ENCODE measurements at places on chromosomes 6 and 20.

DNA sequence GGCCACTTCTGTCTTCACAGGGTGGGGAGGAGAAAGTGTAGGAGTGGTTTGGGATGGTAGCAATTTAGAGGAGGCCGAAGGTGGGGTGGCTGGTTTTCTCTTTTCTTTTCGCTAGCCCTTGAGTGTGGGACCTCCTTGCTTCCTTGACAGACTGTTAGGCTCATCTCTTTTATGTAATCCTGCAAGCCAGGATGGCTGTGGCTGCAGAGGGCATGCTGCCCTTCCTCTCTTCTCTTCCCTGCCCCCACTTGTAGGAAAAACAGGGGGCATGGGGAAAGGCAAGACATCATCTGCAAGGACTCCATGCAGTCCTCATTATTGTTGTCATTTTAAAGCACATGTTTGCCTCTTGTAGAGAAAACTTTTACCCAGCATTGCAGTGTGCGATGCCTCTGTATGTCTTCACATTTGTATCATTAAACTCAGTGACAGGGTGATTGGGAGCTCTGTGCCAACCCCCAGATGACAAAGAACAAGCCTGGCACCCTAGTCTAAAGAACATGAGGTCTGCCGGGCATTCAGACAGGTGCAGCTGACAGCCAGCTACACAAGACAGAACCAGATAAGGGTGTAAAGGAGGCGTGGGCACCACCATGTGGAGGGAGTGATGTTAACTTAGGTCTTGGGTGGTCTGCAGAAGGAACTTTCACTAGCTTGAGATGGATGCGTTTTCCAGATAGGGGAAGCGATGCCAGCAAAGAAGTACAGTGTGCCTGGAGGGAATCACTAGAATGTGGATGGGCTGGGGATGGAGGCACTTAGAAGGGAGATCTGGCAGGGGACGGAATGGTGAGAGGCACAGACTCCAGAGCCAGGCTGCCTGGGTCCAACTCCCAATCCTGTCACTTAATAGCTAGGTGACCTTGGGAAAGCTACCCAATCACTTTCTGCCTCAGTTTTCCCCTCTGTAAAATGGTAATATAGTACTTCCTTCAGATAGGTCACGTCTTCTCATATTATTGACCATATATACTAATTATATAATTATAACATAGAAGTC is 207.6 kb downstream of the TBC1D7 start:
- DNase-seq = no peak

DNA sequence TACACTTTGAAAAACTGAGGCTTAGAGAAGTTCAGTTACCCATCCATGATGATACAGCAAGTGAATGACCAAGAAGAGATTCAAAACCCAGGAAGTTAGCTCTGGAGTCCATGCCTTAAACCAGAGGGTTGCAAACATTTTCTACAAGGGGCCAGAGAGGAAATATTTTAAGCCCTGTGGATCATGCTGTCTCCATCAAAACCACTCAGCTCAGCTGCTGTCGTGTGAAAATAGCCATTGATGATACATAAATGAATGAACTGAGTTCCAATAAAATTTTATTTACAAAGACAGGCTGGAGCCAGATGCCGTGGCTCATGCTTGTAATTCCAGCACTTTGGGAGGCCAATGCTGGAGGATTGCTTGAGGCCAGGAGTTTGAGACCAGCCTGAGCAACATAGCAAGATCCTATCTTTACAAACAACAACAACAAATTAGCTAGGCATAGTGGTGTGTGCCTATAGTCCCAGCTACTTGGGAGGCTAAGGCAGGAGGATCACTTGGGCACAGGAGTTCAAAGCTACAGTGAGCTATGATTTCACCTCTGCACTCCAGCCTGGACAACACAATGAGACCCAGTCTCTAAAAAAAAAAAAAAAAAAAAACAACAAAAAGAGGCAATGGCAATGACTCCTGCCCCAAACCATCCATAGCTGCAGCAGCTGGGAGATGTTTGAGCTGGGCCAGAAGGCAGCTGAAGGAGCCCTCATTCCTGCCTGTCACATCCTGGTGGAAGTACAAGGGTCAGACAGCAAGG is 44.1 kb upstream of the RIN2 start:
- no peak for DNase-seq

DNA sequence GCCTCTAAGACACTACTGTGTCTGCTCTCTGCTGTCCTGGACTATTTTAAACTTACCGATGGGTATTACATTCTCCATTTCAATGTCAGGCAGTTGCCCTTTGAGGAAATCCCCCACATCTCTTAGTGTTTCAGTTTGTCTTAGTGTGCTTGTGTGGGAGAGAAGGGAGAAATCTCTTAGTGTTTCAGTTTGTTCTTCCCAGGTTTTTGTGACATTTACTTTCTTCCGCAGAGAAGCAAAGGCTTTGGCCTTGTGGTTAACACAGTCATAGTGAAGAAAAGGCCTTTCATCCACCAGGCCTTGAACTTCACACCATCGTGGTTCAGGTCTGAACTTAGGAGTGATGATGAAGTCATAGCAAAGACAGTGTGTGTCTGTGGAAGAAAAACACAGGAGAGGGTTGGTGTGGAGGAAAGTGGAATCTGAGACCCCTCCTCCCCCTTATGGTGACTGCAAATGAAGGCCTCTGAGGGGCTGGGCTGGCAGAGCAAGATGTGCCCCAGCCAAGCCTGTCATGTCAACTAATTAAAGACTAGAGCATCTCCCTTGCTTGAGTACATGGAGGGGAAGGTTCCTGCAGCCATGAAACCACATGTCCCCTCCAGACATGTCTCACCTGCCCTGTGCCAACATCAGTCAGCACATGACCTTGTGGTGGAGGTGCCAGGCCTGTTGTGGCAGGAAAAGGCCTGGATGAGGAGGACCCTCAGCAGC is 23.9 kb downstream of the RAET1L start:
- no peak for DNase-seq

GRCh38 chr6:54299542-54300269 is 8.5 kb upstream of the TINAG start:
- no peak for DNase-seq

DNA sequence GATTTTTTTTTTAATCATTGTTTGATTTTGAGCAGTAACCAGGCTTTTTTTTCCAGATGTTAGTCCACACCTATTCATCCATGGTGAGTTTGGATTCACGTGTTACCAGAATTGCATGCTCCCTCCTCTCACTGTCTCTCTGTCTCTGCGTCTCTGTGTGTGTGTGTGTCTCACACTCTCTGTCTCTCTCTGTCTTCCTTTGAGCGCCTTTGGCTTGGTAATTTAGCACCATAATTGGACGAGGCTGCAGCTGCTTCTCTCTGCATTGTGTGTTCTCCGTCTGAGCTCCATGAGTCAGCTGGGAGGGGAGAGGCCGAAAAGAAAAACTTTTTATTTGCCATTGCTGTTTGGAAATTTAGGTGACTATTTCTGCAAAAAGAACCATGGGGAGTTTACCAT is 3.4 kb downstream of the TFAP2B start:
- DNase-seq = no peak

DNA sequence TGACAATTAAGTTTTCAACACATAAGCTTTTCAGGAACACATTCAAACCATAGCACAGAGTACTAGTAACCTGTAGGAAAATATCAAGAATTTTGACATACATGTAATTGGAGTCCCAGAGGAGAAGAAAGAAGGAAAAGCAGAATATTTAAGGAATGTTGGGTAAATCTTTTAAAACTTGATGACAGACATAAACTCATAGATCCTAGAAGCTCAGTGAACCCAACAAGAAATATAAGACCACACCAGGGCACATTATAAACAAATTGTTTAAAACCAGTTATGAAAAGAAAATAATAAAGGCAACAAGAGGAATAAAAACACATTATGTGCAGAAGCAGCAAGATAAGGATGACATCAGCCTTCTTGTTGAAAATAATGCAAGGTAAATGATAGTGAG is 151.5 kb upstream of the ATXN1 start:
- no peak for DNase-seq

DNA sequence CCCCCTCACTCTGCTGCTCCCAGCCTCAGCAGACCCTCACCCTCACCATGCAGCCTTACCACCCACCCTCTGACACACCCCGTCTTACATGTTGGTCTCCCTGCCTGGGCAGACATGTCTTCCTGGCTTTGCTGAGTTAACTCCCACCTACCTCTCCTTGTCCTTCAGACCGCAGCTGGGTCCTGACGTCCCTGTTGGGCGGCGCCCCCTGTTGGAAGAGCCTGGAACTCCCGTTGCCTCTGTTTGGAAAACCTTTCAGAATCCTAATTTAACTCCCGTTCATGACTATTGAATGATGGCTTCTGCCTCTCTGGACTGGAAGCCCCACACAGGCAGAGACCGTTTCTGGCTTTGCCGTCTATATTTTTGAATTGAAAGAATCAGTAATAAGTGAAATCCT is 245.1 kb downstream of the MYLK4 start:
- peak; percentile 63 for DNase-seq

- no peak for DNase-seq
These were observed 173.6 kb downstream of the SASH1 start for GRCh38 chr6:148516217-148516616.

DNA sequence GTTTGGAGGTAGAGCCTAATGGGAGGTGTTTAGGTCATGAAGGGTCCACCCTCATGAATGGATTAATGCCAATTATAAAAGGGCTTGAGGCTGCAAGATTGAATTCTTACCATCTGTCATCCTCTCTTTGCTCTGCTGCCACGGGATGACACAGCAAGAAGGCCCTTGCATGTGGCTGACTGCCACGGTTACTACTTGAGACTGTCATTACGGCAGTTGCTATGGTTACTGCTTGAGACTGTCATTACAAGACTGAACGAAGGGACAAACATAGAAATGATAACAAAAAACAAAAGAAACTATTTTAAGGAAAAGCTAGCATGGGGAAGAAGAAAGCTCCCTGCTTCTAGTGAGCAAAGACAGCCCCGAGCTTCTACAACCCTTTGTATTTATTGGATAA is 715.0 kb downstream of the TFAP2A start:
- no peak for DNase-seq

GRCh38 chr6:169340395-169340794 is 86.7 kb upstream of the THBS2 start:
- DNase-seq = no peak

- no peak for DNase-seq
These were observed 44.1 kb upstream of the TXNDC5 start for GRCh38 chr6:7954477-7955200.

GRCh38 chr20:33824852-33825251 is 13.7 kb downstream of the CHMP4B start:
- no peak for DNase-seq

- DNase-seq = peak; percentile 96
These were observed 2.1 kb downstream of the SALL4 start for GRCh38 chr20:51800060-51800871.

GRCh38 chr6:17847203-17847760 is 140.2 kb downstream of the KIF13A start:
- no peak for DNase-seq

DNA sequence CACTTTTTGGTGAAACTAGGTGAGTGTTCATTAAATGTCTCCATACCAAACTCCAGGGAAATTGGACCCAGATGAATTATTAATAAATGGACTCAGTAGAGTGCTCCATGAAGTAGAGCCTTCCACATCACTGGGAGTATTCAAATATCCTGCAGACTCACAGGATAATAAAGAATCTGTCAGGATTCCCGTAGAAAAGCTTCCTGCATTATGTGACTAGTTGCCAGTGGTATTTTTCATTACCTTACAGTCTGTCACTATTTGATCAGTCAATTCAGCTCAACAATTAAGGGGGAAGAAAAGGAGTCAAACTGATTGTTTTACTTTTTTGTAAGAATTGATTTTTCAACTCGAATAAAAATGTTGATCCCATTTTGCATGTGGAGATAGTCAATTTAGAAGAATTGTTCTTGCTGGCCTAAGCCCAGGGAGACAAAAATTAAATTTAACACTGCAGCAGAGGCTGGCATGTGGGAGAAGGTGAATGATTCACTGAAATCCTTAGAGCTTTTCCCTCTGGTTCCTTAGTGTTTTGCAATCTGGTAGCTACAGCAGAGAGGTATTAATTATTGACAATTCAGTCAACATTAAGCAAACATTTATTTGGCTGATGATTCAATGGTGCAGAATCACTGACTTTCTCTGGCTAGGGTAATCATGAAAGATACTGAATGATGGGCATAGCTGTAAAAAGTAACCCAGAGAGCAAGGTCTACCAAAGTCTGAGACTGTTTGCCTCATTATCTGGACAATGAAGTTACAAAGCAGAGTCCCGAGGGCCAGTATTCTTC is 442.4 kb downstream of the CD83 start:
- DNase-seq = no peak

DNA sequence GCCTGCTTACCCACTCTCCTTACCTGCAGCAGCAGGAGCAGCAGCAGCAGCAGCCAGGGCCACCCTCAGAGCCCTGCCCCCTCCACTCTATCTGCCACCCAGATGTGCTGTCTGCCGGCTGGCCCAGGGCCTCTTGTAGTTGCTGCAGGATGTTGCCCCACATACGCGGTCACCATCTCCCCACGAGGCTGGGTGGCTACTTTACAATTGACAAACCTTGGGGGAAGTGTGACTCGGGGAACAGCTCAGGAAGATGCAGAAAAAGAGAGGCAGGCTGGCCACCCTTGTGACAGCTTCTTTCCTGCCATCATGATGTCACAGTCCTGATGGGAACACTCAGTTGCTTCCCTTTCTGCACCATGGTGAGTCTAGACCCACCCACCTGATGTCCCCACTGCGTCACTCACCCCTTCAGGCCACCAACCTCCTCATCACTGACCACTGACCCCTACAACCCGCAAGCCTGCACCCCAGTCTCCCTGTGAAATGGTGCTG is 14.5 kb downstream of the TREM1 start:
- no peak for DNase-seq

Measured in ecto neural progenitor cell (in vitro differentiated cells).